GM12878 (cell line): ENCODE measurements at places on chromosomes 16 and 17. TPM values are rescaled to one million over a fixed set of nuclear protein-coding genes. Genes with fewer than 3 reads are reported as not detected.

ZCCHC14 gene
- total RNA-seq = 0.15 and 0.16 TPM in 2 replicates

DNA sequence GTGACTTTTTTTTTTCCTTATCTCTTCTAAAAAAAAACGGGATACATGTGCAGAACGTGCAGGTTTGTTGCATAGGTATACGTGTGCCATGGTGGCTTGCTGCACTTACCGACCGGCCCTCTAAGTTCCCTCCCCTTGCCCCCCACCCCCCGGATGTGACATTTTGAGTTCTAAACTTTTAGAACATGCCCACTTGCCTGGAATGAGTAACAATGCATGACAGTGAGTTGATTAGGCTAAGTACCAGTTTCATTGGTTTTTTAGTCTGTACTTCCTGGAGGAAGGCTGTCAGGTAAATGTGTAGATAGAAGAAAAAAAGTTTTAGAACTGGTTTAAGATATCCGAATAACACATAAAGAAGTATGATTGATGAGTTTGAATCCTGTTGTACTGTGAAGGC lies 4.0 kb downstream of the BPTF start:
- no peaks in the 10 kb centered on the region for H3K27me3 ChIP-seq
- peak overlapping the region; percentile 12; the same call in 1 of the 2 replicates for H3K27ac ChIP-seq
- H3K4me1 ChIP-seq = peaks cover 15% of the 10 kb centered on the region
- peak; percentile 49 for DNase-seq
- H3K4me3 ChIP-seq = peak overlapping the region; percentile 84; the same call in 1 of the 2 replicates
- H3K36me3 ChIP-seq = no peaks in the 10 kb centered on the region

- H3K4me3 ChIP-seq = no peak overlapping the region
- no peaks in the 10 kb centered on the region; the same call in 1 of the 2 replicates for H3K27me3 ChIP-seq
- no peak for DNase-seq
- no peaks in the 10 kb centered on the region for H3K36me3 ChIP-seq
- H3K4me1 ChIP-seq = no peaks in the 10 kb centered on the region
- no peak overlapping the region for H3K27ac ChIP-seq
Observed at GRCh38 chr17:8555062-8555461, 75.5 kb downstream of the MYH10 start.

DNA sequence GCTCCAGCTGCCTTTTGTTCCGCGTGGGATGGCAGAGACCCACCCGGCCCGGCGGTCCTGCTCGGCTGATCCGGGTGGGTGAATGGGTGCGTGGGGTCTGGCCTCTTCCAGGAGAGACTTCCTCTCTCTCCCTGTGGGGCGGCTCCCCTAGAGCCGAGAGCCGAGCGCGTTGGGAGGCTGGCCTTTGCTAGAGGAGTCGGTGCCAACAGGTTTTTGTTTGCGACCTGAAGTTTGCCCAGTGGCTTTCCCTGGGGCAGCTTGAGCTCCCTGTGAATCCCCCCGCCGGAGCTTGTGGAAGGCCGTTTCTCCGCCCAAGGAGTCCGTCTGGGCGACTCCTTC lies 970 bp downstream of the EPN2 start:
- peak overlapping the region; percentile 93 for H3K4me3 ChIP-seq
- no peak for DNase-seq
- no peak overlapping the region for H3K27ac ChIP-seq
- H3K27me3 ChIP-seq = no peaks in the 10 kb centered on the region

GRCh38 chr17:31499771-31500554 lies 108.5 kb downstream of the RAB11FIP4 start:
- DNase-seq = no peak
- H3K27me3 ChIP-seq = no peaks in the 10 kb centered on the region
- peaks cover 13% of the 10 kb centered on the region for H3K4me1 ChIP-seq
- no peaks in the 10 kb centered on the region for H3K36me3 ChIP-seq

LONP2 gene
- total RNA-seq = 43.8 and 44.8 TPM in 2 replicates

DNA sequence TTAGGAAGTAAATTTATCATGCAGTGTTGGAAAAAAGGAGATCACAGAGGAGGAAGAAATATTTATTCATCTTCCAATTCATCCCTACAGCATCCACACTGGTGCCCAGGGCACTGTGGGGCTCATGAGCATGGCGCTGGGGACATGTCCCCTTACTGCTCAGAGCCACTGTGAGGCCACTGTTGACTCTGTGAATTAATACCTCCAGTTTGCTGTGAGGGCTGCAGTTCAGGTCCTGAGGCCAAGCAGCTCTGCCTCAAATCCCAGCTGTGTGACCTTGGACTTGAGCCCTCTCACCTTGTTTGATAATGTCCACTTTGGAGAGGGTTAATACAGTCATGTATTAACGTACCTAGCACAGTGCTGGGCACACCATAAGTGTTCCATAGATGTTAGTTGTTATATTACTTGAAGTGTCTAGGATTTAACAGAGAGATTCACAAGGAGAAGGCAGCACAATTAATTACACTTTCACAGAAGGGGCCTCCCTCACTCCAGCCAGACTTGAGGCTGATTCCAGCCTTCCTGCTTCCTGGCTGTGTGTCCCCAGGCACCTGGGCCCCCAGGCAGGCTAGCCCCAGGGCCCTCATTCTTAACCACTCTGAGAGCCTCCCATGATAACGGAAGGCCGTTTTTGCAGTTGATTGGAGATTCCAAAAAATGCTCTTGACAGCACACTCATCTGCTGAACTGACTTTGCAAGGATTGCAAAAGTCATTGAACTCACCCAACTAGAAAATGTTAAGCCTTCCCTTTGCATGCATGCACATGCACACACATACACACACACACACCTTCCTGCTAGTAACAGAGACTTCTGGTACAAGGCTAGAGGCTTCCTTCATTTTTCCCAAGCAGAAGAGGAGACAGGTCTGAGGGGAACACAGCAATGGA lies 29.4 kb downstream of the KATNIP start:
- H3K36me3 ChIP-seq = no peaks in the 10 kb centered on the region
- no peaks in the 10 kb centered on the region for H3K27me3 ChIP-seq
- no peak overlapping the region for H3K27ac ChIP-seq
- H3K4me3 ChIP-seq = no peak overlapping the region
- H3K4me1 ChIP-seq = peaks cover 7% of the 10 kb centered on the region
- DNase-seq = no peak

DNA sequence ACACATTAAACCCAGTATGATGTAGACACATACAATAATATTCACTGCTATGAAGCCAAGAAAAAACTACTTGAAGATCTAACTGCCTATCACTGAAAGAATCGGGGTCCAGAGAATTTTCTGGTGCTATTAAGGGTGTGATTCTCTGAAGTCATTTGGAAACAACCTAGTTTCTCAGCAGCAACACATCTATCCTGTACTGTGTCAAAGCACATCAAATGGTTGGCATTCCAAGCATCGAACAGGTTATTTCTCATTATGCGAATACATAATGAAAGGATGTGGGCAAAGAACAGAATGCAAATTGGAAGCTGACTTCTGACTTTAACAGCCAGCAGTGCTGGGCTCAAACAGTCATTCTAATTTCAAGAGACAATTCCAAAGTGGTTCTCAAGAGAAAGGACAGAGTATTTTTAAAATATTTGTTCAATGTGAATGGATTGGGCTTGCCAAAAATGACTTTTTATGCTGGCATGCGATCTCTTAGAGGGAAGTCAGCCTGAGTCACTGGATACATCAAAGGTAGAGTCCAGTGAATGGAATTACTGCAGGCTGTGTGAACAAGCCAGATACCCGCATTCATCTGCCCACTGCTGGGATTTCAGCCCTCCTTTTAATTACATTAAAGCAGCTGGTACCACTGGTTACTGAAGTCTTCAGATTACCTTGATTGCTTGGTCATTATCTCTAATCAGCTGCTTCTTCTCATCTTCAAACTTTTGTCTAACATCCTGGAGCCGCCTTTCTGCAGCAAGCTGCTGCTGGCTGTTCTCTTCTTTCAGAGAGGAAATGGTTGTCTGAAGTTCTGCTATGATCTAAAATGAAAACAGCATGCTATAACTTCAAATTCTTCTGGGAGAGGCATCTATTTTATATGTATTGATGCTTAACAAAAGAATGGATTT lies 181.2 kb upstream of the AXIN2 start:
- H3K27ac ChIP-seq = no peak overlapping the region
- no peak overlapping the region for H3K4me3 ChIP-seq
- no peaks in the 10 kb centered on the region for H3K36me3 ChIP-seq
- H3K27me3 ChIP-seq = no peaks in the 10 kb centered on the region
- H3K4me1 ChIP-seq = no peaks in the 10 kb centered on the region
- DNase-seq = no peak
